Stimulated activated CD4-positive, alpha-beta T cell treated with anti-CD3 and anti-CD28 coated beads, TNF-alpha, amount 100 ng/mL, for 24 hours (primary cell): ENCODE measurements at places on chromosomes 5 and 9.

DNA sequence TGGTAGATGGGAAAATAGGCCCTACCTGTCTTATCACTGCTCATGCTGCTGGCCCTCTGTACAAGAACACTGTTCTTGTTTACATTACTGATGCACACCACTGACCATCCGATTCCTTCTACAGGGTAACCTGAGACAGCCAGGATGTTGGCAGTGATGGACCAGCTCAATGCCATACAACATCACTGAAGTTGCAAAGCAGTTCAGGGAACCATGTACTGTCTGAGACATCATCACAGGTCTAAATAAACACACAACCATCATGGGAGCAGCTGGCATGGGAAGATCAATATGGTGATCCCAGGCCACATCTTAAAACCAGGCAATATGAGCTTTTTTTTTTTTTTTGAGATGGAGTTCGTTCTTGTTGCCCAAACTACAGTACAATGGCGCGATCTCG is 59.0 kb downstream of the IARS1 start:
- DNase-seq: no peak

- DNase-seq: no peak
Measured at GRCh38 chr9:33260372-33260771, 4.1 kb downstream of the BAG1 start.

DNA sequence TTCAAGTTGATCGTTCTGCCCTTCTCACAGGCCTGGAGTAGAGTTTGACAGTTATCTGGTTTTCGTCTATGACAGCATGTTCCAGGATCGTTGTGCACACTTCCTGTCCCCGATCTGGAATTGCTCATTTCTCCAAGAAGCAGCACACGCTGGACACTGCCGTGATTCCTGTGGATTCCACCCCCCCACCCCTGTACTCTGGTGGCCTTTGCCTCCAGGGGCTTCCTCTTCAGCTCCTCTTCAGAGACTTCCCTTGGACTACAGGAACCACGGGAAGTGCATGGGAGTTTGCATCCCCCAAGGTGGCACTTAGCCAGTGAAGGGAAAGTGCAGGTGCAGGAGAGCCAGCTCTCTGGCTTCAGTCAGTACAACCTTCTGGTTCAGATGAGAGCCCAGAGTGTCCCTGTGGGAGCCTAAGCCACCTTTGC is 160.7 kb downstream of the CACNA1B start:
- DNase-seq: no peak

DNA sequence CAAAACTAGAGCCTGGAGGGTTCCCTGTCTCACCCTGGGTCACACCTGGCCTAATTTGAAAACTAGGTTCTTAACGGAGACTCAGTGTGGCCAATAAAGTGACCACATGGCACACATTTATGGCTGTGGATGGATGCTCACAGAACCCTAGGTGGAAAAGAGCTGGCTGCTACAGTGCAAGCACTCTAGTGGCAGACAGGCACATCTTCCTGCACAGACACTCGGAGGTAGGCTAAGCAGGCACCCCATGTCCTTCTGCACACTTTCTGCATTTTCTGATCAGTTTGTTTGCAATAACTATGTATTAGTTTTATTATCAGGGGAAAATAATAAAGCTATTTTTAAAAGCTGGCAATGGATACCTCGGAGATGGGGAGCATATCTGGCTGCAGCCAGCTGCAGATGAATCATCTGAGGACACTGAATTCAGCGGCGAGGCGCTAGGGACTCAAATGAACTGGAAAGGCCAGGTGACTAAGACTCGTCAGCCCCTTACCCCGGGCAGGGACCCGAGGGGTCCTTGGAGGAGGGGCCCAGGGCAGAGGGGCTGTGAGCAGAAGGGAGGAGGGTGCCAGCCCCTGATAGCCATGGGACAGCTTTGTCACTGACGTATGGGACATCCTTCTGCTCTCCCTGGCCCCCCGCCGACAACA is 96.2 kb downstream of the OLFM1 start:
- no peak for DNase-seq

DNA sequence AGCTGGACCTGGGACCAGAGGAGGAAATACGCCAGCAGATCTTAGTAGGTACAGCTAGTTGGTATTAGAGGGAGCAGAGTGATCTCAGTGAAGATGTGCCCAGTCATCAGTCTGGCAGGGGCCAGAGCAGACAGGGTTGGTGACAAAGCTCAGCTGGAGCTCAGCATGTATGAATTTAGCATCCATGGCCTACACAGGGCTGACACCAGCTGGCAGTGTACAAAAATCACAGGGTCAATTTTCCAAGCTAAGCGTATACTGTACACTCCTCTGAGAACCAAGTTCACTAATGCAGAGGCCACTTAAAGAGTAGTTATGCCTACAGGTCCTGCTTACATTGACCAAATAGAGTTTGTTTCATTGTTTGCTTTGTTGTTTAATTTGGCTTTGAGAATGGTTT is 146.6 kb downstream of the SLC24A2 start:
- DNase-seq: no peak

DNA sequence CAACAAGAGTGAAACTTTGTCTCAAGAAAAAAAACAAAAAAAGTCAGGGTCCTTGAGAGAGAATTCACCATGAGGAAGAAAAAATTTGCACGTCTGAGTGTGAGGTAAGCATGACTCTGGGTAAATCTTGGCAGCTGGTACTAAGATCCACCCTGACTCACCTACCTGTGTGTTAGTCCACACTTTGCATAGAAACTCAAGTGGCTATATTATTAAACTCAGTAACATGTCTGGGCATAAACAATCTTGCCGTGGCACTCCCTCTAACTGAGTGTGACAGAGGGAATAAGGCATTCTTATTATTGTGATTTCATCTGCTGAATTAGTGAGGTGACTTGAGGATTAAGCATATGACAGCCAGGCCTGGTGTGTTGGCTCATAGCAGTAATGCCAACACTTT is 259.4 kb upstream of the VLDLR start:
- DNase-seq: no peak

GRCh38 chr5:75380099-75380498 is 43.1 kb downstream of the HMGCR start:
- no peak for DNase-seq

DNA sequence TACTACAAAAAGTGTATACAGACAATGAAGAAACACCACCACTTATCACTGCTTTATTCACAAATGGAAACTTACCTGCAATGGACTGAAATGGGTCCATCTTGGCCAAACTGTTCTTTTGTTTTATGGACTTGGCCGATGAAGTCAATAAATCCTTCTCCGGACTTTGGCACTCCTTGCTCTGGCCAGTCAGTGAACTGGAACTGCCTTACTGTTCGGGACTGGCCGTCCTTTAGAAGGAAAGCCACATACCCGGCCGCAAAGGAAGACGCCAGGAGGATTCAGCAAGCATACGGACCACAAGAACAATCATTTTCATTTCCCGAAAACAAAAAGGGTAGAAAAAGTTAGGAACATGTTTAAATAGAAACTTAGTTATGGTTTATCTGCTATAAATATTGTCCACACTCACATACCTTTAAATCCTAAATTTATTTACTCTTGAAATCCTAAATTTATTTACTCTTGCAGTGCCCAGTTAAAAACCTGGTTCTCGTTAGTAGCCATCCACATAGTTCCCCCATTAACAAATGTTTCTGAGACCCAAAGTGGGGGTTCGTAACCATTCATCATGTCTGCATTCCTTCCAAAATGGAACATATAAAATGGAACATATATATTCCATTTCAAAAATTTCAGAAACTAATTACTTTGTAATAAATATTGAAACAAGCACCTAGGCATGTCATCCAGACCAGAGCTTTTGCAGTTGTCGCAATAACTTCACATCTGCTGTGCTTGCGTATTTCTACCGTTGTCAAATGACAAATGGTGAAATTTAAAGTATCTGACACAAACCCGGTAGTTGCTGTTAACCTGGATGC is 532.1 kb upstream of the DMAC1 start:
- DNase-seq: no peak

- DNase-seq: no peak
Measured at GRCh38 chr5:5221724-5222123, 81.6 kb downstream of the ADAMTS16 start.

DNA sequence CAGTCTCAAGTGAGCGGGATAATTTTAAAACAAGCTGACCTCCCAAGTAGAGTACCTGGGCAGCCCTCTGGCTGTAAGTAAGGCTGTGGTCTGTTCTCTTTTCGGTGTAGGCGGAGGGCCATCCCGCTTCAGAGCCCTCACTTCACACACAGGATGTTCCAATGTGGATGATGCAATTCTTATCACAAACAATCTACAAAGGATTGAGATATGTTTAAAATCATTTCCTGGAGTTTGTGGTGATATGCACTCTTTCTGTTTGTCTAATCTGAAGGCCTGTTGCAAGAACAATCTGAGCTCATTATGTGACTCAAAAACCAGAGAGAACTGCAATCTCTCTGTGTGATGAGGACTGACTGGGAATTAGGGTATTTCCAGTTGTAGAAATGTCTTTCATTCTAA is 42.5 kb downstream of the ITGA2 start:
- no peak for DNase-seq

DNA sequence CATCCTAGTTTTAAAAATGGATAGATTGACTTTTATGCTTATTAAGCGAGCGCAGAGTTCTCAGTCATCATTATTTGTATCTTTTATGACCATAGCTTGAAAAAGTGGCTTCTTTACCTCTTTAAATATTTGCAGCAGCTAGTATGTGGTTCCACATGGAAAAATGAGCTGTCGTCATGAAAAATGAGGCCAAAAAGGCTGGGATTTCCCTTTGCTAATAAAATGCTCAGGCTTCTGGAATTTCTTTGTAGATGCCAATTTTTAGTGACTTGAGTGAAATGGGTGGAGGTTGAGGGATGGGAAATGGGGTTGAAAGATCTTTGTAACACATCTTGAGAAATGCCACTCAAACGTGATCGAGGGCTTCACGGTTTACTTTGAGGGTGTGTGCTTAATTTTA is 35.2 kb downstream of the RAI14 start:
- DNase-seq: no peak

GRCh38 chr9:34651321-34651720 is 664 bp upstream of the IL11RA start:
- DNase-seq: no peak

GRCh38 chr9:37339923-37340322 is 82.6 kb upstream of the GRHPR start:
- DNase-seq: no peak

DNA sequence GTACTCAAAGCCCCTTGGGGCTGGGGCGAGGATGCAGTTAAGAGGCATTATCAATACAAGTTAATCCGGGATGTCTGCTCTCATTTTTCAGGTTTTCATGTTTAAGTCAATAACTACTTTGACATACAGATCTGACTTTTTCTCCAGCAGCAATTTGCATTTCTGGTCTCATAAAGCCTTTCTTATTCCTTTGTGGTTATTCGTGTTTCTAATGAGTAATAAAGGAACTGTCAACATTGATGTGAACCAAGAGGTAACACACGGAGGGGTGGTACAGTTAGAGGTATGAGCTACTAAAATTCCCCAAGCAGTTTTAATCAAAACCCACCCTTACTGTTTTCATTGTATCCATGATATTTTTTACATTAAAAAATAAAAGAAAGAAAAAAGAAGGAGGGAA is 138.0 kb upstream of the NFIB start:
- no peak for DNase-seq

DNA sequence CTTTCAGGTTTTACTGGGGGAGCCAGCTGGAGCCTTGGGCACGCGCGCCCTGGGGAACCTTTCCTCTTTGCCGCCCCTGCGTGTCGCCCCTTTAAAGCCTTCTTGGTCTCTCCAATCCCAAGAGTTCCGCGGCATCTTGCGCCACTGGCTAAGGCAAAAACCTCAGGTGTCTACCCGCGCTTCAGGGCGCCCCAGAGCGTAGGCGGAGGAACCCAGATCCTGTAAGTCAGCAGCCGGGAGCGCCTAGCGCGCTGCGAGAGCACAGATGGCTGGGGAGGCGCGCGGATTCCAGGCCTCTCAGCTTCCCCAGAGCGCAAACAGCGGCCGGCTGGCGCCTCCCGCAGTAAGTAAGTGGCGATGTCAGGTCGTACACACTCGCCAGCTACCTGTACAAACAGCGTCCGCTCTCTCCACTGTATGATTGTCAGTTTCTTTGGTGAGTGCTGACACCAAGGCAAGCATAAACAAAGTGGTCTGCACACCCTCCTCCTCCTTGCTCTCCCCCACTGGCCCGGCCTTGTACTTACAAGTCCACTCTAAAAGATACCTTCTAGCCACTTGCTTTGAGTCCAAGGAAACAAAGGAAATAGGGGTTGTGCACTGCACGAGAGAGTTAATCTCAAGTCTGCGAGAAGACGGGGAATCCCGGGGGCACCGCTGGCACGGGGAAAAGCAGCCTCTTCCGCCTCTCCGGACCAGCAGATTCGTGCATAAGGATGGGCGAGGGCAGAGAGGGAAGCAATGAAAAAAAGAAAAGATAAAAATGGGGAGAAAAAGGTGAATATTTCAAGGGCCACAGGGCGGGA is 2.9 kb downstream of the HTR1A start:
- DNase-seq: no peak

DNA sequence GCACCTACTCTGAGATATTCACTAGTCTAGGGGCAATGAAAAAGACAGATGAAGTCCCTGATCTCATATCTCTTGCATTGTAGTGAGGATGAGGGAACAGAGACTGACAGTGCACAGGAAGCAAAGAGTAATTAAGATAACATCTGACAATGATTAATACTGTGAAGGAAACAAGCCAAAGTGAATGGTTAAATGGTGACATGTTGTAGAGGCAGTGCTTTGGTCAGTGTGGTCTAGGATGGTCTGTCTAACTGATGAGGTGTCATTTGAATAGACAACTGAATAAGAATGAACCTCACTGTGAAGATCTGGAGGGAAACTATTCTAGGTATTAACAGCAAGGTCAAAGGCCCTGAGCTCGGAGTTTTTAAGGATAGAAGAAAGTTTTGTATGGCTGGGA is 333.3 kb upstream of the GRIA1 start:
- no peak for DNase-seq

DNA sequence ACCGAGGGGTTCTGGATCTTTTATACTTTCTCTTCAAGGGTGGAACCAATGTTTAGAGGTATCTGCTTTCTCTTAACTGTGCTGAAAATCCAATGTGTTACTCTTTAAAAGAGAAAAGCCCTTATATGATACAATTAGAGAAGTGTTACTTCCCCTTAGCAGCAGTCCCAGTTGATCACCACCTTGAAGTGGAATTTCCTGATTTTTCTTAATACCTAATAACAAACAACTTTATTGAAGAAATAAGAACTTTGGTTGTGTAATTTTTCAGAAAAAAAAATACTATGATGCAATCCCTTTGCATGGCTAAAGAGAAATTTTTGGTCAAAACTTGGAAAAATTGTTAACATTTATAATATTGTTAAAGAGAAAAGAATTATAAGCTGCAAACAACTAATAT is 24.7 kb downstream of the SLC1A3 start:
- no peak for DNase-seq

DNA sequence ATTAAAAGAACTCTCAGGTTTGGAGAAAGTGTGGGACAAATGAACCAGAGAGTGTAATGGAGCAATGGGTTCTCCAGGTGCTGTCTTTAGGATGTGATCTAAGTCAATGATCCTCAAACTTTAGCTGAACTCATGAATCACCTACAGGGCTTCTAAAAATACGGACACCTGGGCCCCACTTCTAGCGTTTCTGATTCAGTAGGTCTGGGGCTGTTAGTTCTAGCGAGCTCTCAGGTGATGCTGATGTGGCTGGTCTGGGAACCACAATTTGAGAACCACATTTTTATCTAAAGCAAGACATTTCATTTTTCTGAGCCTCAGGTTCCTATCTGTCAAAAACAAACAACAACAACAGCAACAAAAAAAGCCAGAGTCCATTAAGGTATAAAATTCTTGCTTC is 35.1 kb upstream of the PCA3 start:
- no peak for DNase-seq

GRCh38 chr9:101902051-101902450 is 163.6 kb upstream of the GRIN3A start:
- no peak for DNase-seq
